NCI-H510A (cell line): ENCODE measurements at places on chromosomes 2 and 18.

- no peak for DNase-seq
These were observed 58.0 kb upstream of the EML6 start for GRCh38 chr2:54665436-54665856.

GRCh38 chr2:236814593-236814992 is 245.0 kb downstream of the ACKR3 start:
- no peak for DNase-seq

DNA sequence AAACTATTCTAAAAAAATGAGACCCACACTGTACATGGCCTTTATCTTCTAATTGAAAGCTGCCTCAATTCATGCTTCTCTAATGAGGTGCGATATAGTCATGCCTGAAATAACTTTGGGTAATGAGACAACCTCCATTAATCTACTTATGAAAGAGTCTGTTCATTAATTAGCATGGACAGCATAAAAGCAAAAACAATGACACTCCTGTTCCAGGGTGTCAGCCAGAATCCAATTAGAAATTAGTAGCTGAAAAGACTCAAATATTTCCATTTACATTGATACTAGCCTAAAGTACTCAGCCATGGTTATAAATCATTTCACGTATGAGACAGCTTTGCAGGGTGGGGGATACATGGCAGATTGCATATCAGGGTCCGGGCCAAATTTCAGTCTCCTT is 288.7 kb downstream of the AKAIN1 start:
- DNase-seq, result no peak

GRCh38 chr2:69948032-69948962 is 13.1 kb downstream of the ASPRV1 start:
- no peak for DNase-seq

DNA sequence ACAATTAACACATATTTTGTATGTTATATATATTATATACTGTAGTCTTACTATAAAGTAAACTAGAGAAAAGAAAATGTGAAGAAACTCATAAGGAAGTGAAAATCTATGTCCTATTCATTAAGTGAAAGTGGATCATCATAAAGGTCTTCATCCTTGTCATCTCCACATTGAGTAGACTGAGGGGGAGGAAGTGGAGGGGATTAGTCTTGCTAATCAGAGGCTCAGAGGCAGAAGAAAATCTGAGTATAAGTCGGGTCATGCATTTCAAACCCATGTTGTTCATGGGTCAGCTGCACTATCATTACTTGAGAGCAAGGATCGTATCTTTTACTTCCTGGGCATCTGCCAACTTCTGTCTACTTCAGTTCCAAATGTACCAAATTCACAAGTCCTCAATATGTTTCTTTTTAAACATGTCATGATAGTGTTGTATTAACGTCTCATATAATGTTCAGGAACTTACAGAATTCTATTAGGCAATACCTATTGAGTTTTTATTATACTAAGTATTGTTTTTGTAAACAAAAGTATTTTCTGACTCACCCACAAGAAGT is 208.9 kb upstream of the BOD1L2 start:
- no peak for DNase-seq

- DNase-seq, result no peak
These were observed 40.5 kb upstream of the SALL3 start for GRCh38 chr18:78939105-78939504.

DNA sequence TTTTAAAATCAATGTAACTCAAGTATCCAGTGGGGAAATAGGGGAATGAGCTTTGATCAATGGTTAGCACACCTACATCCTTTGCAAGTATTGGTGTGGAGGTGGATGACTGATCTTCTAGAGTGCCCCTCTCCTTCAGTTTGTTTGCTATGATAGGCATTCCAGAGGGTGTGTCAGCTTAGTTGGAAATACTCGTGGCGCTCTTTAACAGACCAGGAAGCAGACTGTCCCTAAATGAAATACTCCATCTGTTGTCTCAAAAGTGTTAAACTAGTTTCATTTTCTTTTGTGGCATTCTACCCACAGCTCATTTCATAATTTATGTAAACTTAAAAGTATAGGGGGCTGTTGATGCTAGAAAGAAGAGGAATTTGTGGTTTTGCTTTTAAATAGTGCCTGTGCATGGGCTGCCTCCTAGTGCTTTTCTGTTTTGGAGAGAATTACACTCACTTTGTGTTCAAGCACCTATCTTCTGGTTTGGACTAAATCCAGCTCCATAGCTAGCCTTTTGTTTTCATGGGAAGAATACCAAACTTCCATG is 66.2 kb downstream of the STAT1 start:
- DNase-seq, result peak; percentile 9

GRCh38 chr2:234203135-234203984 is 152.9 kb downstream of the SPP2 start:
- DNase-seq, result no peak

DNA sequence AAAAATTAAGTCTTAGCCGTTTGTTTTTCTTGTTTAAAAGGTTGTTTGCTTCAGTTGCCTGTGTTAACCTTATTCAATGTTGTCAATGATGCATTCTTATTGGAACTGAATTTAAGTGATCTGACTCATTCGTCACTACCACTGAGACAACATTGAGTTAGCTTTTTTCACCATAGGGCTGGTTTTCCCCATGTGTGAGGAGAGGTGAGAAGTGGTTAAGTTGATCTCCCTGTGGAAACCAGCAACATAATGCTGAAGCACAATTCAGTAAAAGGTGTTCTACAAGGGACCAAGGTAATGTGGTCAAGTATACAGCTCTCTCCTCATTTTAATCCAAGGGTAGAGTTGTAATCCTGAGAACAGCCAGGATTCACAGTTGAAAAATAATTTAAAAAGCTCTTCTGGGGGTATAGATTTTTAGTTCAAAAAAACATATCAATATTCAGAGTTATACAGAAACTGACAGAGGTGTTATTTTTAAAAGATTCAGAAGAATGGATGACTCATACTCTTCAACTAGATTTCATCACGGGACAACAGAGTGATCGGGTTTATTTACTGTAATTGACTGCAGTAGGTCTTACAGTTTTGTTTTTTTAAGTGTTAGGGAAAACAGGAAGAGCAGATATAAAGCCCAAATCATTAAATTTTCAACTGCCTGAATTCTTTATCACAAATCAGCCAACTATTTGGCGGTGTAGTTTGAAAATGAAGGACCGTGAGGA is 12.6 kb downstream of the NOP58 start:
- no peak for DNase-seq

- no peak for DNase-seq
These were observed 44.5 kb downstream of the TMEM131 start for GRCh38 chr2:97951155-97951680.

- no peak for DNase-seq
These were observed 55.2 kb upstream of the STON1 start for GRCh38 chr2:48474574-48475298.

DNA sequence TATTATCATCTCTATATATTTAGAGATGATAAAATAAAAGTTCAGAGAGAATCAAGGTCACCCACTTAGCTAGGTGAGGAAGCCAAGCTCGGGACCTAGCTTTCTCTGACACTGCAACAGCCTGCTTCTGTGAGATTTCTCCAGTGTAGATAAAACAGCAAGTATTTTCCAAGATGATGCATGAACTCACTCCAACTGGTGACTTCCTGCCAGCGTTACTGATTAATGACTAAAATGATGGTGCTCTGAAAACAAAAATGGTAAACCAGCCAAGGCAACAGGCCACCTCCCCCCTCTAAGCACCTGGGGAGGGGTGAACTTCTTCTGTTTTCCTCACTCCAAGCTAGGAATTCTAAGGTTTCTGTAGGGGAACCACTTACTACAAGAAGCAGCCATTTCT is 510.2 kb upstream of the ID2 start:
- no peak for DNase-seq

DNA sequence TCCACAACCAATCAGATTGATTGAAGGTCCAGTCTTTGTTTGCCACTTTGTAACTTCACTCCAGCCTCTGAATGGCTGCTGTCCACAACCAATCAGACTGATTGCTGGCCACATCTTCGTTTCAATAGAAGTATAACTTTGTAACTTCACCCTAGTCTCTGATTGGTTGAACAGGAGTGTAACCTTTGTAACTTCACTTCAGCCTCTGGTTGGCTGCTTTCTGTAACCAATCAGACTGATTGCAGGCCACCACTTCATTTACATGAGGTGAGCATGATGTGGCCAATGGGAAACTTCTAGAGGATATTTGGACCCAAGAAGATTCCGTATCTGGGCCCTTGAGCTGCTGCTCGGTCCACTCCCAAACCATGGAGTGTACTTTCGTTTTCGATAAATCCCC is 16.9 kb upstream of the ALPP start:
- no peak for DNase-seq

DNA sequence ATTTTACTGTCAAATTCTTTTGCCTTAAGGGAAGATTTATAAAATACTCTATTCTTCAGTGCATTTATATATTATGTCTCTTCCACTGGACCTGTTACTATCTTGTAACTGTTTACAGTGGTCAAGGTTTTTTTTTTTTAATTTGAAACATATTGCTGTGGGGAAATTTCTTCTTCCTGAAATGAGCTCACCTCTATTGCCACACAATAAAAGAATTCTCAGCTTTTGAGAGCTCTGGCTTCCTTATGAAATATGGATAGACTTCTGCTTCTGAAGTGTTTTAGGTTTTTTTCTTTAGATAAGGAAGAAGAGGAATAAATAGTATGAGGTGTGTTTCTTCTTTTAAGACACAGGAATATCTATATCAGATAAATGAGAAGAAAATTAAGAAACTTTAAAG is 7.7 kb downstream of the VRK2 start:
- DNase-seq, result no peak

DNA sequence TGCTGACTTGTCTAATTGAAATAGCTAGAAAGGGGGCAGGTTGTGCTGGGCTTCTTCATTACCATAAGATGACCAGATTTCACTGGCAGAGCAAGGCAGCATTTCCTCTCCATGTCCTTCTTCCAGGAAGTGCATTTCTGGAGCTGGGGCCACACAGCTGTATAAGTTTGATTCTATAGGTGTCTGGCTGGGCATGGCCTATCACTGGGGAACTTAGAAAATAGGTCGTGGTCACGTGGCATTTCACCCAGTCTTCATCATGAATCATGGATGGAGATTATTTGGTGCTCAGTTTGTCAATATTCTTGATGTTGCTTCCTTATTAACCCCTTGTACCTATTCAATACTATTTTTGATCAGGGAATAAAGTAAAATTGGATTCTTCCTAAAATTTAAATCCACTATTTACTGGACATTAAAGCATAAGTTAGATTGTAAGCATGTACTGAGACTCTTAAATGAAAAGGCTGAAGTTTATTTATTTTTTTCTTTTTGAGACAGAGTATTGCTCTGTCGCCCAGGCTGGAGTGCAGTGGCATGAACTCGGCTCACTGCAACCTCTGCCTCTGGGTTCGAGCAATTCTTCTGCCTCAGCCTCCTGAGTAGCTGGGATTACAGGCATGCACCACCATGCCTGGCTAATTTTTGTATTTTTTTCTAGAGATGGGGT is 49.5 kb upstream of the TMEM87B start:
- no peak for DNase-seq

GRCh38 chr18:46764586-46764985 is 7.7 kb upstream of the ST8SIA5 start:
- no peak for DNase-seq

GRCh38 chr2:224724331-224724730 is 8.2 kb upstream of the CCDC195 start:
- DNase-seq, result no peak

- DNase-seq, result no peak
These were observed 19.4 kb upstream of the HNRNPA3 start for GRCh38 chr2:177193240-177193639.

DNA sequence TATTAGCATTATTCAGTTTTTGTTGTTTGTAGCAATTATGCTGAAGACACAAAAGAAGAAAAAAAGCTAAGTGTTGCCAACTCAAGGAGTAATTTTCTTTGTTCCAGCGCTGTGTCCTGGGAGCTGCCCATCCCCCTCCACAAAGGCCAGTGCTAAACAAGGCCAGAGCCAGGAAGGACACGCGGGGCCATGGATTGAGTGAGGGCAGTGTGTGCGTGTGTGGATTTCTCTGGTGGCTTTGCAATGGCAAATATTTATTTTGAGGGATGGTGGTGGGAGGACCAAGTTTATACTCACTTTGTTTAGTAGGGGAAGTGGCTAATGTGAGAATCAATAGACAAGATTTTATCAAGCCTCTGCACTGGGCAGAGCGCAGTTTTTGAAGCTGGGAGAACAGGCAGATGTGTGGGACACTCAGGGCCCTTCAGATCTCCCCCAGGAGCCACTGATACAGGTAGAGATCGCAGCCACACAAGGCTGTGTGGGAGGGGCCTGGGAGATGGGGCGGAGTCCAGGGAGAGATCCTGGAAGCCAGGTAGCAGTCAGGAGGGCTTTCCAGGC is 11.4 kb downstream of the AGAP1 start:
- no peak for DNase-seq

GRCh38 chr2:127072970-127073369 is 34.0 kb downstream of the BIN1 start:
- DNase-seq, result no peak

- DNase-seq, result no peak
These were observed 31.2 kb upstream of the MYO3B start for GRCh38 chr2:170146784-170147183.

DNA sequence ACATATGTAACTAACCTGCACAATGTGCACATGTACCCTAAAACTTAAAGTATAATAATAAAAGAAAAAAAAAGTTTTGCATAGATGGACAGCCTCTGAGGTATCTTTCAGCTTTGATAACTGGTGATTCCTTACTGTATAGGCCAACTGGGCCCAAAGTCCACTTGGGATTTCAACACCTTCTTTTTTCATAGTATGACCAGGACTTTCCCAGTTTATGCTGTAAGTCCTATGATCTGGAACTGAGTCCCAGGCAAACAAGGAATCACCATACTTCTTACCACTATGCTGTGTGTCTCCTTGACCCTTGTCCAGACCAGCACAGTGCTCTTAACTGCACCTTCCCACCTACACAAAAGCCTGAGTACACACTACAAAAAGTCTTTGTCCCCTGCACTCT is 205.1 kb upstream of the RBBP8 start:
- DNase-seq, result no peak

- DNase-seq, result no peak
These were observed 101.6 kb upstream of the RIOK3 start for GRCh38 chr18:23351521-23351920.

DNA sequence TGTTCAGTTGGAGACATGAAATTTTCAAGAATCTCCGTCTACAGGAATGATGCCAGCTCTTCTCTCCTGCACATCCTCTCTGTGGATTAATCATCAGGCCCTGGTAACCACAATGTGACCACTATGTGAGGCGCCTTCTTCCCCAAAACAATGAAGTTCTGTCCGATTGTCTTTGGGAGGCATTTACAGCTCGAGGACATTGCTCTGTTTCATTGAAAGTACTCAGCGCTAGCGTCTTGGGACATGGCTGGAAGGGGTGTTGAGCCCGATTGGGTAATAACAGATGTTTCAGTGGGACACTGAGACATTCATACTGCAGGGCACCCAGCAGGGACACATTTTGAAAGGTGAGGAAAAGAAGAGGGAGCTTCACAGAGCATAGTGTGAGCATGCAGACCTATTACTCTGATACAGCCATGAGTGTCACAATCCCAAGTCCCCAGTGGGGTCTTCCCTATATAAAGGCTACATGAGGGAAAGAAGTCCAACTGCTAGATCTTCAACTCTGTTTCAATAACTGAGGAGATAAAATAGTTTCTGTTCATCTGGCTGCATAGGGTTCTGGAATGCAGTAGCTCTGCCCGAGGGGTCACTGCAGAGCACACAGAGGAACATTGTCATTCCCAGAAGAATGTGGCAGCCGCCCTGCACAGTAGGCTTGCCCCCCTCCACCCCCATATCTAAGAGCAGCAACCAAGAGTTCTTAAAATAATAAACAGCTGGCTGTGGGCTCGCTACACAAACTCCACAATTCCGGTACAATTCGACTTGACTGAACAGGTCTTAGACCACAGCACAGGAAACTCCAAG is 237.3 kb downstream of the OSR1 start:
- no peak for DNase-seq
